ENCODE measurements at places on chromosomes 5 and 9.

DNA sequence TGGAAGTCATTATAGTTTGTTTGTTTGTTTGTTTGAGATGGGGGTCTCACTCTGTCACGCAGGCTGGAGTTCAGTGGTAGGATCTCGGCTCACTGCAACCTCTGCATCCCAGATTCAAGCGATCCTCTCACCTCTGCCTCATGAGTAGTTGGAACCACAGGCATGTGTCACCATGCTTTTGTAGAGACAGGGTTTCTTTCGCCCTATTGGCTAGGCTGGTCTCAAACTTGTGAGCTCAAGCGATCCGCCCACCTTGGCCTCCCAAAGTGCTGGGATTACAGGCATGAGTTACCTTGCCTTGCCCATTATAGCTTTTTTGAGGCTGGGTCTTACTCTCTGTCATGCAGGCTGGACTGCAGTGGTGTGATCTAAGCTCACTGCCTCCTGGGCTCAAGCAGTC is 28.8 kb downstream of the NSD1 start:
- DNase-seq: no peak

DNA sequence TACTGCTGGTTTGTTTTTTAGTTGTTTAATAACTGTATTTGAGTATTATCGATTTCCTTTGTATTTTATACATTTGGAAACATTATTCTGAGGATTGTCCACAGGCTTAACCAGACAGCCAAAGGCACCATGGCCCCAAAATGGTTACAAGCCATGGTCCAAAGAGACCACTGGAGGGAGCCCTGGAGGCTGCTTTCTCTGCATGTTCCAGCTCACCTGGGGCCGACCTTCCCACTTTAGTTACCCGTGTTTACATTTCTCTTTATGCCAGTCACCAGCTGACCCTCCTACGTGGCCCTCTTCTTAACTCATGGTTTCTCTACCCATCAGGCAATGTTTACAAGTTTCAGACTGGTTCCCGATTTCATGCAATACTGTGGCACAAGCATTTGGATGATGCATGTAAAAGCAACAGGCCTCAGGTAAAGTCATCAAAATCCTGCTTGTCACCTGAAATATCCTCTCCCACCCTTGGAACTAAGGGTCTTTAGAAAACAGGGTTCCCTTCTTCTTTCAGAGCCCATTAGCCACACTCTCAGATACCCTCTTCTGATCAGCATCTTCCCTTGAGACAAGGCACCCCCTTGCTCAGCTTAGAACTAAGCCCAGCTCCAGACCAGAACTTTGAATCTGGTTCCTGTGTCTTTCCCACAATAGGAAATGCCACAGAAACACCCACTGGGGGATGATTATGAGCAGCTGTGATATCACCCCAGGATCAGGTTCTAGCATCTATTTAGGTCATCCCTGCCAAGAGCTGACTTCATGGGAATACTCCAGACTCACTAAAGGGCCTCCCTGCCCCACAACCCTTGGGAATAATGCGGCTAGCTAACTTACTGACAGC is 49.9 kb upstream of the GARNL3 start:
- peak; percentile 44 for DNase-seq

GRCh38 chr5:149540089-149540488 is 11.2 kb downstream of the CSNK1A1 start:
- DNase-seq: no peak

GRCh38 chr5:167561796-167562195 is 729.6 kb upstream of the WWC1 start:
- DNase-seq: no peak

- no peak for DNase-seq
Observed at GRCh38 chr5:181173420-181174342, 26.3 kb downstream of the OR2V2 start.

GRCh38 chr5:32545102-32545800 is 40.1 kb upstream of the SUB1 start:
- no peak for DNase-seq

- no peak for DNase-seq
Observed at GRCh38 chr5:90909940-90910339, 351.3 kb downstream of the ADGRV1 start.

- DNase-seq: no peak
Observed at GRCh38 chr5:75744355-75744754, 27.1 kb upstream of the POC5 start.

DNA sequence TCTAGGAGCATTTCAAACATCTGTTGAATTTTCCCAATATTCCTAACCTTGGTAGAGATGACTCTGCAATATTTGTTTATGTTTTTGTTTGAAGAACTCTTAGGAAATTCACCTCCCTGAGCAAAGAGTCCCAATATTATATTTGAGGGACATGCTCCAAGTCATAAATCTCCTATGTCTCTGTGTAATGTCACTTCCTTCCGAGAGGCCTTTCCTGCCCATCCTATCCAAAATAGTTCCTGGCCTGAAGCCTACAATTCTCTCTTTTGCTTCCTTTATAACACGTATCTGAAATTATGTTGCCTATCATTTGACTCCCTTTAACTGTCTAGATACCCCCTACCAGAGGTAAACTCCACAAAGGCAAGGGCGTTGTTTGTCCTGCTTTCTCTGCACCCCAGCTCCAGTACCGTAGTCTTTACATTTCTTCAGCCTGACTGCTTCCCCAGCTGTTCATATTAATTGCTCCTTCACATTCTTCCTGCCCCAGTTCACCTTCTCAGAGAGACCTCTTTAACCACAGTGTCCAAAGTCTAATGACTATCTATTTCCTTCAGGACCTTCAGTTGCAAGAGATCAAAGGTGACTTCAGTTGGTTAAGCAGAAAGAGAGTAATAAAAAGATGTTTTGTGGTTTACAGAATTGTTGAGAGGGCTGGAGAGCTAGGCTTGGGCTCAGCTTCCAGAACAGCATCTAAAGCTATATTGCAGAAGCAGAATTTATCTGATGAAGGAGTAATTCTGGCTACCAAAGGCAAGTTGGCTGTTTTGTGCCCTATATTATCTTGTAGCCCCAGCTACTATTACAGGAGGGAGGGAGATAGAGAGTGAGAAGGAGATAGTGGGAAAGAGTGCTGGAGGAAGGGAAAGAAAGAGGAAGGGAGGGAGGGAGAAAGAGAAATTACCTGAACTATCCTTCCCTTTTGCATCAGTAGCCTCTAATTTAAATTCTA is 109.3 kb upstream of the TMEM161B start:
- no peak for DNase-seq

GRCh38 chr9:32500768-32501167 is 25.2 kb downstream of the RIGI start:
- DNase-seq: no peak

- no peak for DNase-seq
Observed at GRCh38 chr9:90964101-90965020, 162.7 kb downstream of the SYK start.

GRCh38 chr5:42015681-42016080 is 90.6 kb downstream of the FBXO4 start:
- DNase-seq: no peak

- no peak for DNase-seq
Observed at GRCh38 chr5:9176641-9177040, 369.2 kb downstream of the SEMA5A start.

DNA sequence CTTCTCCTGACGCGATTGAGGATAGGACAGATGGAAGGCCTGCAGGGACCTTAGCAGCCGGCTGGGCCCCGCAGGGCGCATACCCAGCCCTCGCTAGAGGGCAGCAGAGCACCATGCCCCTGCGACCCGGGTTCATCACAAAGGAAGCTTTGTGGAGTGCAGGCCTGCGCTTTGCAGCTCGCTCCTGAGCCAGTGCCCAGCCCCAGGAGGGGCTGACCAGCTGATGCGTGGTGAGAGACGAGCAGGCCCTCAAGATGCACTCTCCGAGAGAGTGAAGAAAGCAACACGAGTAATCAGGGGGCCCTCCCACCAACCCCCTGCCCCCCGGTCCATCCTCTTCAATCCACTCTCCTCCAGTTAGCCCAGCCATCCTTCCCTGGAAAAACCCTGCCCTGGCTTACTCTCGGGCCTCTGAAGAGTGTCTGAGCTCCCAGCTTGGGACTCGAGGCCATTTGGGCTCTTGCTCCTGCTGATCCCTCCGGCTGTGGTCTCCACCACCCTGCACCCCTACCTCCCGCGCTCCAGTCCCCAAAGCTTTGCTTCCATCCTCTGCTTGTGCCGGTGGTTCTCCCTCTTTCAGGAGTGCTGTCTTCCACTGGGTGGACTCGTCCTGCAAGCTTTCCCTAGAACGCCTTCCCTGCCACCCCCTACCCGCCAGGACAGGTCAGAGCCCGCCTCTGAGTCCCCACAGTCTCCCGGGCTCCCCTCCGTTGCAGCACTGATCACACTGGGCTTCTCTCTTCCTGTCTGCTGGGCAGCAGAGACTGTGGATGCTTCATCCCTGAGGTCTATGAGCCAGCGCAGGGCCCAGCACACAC is 9.1 kb upstream of the KIF12 start:
- peak; percentile 37 for DNase-seq

DNA sequence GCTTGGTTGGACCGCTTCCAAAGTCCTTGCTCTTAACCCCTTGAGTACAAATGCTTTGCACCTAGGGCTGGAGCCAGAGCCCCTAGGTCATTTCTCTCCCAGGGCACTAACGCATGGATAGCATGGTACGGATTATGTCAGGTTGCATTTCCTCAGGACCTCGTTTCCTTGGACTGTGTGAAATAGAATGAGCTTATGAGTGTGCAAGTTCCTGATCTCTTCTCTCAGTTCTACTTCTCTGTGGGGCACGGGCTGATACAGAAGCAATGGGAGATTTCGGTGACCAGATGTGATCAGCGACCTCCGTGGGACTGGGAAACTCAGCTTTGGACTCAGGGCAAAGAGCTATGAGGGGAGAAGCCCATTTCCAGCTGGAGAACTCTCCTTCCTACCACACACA is 14.2 kb downstream of the SPARC start:
- DNase-seq: no peak

DNA sequence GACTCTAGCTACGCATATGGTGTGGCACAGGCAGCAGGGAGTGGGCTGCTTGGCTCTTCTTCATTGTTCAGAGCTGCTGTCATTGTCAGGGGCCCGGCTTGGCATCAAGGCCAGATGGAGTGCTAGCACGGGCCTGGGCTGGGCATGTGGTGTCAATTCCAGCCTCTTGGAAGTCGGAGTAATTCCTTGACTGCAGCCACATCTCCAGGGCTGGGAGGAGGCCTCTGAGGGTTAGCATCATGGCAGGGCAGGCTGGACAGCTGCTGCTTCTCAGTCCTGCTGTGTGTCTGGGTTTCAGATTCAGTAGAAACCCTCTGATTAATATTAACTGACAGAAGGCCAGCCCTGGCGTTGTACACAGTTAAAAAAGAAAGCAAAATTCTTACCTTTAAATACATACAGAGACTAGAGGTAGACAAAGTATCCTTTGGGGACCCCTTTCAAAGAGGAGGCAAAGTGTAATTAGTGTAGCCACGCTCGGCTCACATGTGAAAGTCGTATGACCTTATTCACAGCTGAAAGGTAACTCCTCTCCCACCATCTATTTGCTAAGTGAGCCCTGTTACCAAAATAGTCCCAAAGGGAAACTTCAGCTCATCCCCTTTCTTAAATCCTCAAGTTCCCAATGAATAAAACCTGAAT is 126.4 kb downstream of the DOCK2 start:
- no peak for DNase-seq

DNA sequence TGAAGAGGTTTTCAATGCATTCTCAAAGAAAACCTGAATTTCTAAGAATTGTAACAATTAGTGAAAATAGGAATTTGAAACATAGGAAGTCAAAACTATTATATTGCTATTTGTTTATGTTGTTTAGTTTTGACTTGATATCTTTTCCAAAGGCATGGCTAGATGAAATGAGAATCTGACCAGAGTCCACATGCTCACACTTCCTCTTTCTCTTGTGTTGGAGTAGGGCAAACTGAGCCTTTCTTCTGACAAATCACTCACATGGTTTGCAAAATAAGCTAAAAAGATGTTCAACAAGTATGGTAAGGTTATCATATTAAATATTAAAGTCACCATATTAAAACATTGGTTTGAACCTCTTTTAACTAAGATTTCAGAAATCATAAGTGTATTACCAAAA is 512.6 kb downstream of the ISL1 start:
- no peak for DNase-seq

- no peak for DNase-seq
Observed at GRCh38 chr5:120093178-120093577, 370.9 kb upstream of the PRR16 start.

DNA sequence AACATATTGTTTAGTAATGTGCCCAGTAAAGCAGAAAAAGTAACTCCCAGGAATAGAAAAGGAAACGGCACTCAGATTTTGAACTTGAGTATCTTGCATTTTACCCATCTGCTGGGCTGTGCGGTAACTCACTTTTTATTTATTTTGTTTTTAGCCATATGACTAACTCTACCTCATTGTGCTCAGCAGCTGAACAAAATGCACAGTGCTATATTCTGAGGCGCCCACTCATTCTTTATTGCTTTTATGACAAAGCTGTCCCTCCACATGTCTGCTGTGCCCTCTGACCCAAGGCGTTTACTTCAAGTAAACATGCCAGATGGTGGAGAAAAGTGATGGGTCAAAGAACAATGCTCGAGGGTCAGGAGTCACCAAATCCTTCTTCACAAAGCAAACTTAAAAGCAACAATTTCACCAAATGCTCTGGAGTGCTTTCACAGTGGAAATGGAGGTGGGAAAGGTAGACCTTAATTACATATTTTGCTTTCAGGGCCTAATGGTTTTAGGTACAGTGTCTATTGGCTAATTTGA is 215.2 kb upstream of the ELAVL2 start:
- DNase-seq: no peak

All from T-helper 9 cell (primary cell).